ENCODE measurements at places on chromosomes 7 and 10. TPM values are rescaled to one million over a fixed set of nuclear protein-coding genes. Genes with fewer than 3 reads are reported as not detected.

- DNase-seq: no peak
These were observed 317.9 kb upstream of the KLF6 start for GRCh38 chr10:4102802-4103344.

- DNase-seq: no peak
These were observed 52.6 kb downstream of the CACNA2D1 start for GRCh38 chr7:82390936-82391335.

DNA sequence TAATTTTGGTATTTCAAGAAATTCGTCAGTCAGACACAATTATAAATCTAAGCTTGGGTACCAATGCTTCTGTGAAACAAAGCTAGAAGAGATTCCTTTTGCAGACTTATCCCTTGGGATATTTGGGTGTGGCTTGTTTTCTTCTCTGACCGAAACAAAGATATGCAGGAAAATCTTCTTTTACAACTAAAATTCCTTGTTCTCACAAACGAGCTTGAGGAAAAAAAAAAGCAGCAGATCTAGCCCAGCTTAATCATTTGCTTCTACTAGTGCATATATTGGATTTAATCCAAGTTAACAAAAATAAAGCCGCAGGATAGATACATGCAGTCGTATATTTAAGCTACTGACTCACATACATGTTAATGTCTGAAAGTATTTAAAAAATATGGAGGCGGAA, 104.2 kb downstream of the PRTFDC1 start:
- DNase-seq: no peak

ZSCAN21 gene
- 22.3 TPM for polyA plus RNA-seq

TCAF2 gene
- polyA plus RNA-seq: 2.8 TPM

Measured in left renal cortex interstitium (tissue), 4 donors.